ENCODE measurements at places on chromosomes 5 and 9.

GRCh38 chr9:7089406-7090193 lies 331.8 kb downstream of the KDM4C start:
- DNase-seq, result no peak

DNA sequence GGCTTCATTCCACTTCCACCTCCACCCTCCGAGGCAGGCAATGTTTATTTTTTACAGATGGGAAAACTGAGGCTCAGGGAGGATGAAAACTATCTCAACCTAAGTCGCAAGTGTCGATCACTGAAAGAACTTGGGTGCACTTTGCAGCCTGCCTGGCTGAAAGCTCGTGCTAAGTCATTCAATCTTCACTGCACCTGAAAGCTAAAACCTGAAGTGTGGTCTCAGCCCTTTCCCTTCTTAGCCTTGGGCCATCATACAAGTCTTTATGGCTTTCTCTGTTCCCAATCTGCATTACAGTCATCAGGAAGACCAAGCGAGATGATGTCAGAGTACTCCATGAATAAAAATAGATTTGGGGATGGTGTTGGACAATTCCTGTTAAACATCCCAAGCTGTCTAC lies 1.0 kb upstream of the TNFSF8 start:
- no peak for DNase-seq

GRCh38 chr5:10662083-10662482 lies 98.2 kb downstream of the ANKRD33B start:
- DNase-seq, result no peak

- no peak for DNase-seq
Observed at GRCh38 chr9:134229466-134230091, 65.2 kb upstream of the RNU6ATAC start.

GRCh38 chr5:157236423-157236822 lies 29.5 kb upstream of the CYFIP2 start:
- no peak for DNase-seq

DNA sequence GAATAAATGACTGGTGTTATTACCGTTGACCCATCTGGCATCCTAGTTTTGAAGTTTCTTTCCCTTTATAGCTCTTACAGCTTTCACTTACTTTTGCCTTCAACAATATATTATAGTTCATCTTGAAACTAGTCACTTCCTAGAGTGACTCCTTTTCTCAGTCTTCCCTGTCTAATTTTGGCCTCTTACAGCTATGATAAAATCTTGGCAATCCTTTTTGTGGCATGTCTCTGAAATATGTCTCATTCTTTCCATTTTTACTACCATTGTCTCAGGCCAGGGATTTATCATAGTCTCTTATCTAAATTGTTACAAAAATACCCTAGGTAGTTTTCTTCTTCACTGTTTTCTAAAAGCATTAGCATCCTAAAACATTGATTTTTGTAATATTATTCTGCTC lies 621.3 kb upstream of the ZNF608 start:
- no peak for DNase-seq

GRCh38 chr5:107056278-107056677 lies 614.5 kb downstream of the EFNA5 start:
- no peak for DNase-seq

DNA sequence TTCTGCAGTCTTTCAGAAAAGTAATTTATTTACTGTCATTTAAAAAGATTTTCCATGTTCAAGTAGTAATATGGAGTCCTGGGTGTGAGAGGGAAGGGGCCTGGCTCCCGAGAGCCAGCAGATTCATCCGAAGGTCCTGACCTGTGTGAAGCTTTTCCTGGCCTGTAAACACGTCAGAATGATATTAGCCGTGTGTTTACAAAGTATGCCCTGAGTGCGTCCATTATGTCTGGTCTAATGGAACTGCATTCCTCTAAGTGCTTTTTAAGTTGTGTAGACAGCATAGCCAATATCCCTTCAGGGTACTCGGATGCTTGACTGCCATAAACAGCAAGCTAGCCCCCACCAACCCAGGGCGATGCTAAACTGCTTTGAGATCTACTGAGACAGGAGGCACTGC lies 495.2 kb downstream of the AGTPBP1 start:
- no peak for DNase-seq

DNA sequence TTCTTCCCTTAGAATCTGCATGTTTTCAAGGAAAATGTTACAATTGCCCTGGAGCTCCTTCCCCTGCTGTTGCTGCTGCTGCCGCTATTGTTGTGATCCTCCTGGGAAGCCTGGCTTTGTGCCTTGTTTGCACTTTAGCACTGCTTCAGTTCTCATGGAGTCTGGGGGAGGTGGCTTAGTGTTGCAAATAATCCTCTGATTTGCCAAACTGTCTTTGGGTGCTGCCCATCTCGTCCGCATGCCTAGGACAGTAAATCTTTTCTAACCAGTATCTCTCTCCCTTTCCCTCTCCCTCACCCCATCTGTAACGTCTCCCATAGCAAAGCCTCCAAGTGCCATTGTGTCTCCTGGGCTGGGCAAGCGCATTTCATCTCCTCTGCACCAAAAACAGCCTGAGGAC lies 30.3 kb downstream of the FAM240B start:
- no peak for DNase-seq

GRCh38 chr9:133428617-133429101 lies 6.5 kb downstream of the ADAMTS13 start:
- DNase-seq, result no peak

DNA sequence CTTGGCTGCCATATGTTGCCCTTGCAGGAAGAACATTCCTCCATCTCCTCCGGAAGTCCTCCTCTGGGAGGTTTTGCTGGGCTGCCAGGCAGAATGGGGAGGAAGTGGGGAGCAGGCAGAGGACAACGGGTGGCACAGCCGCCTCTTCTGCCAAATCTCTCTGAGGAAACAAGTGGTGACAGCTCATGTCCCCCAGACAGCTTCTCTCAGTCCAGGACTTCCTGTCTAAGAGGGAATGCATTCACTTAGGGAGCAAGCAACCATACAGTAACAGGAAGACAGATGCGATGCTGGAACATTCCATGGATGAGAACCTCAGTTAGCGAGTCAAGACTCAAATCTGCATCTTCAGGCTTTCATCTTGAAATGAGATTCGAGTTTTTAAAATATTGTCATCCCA lies 701.0 kb downstream of the SEMA5A start:
- DNase-seq, result no peak

DNA sequence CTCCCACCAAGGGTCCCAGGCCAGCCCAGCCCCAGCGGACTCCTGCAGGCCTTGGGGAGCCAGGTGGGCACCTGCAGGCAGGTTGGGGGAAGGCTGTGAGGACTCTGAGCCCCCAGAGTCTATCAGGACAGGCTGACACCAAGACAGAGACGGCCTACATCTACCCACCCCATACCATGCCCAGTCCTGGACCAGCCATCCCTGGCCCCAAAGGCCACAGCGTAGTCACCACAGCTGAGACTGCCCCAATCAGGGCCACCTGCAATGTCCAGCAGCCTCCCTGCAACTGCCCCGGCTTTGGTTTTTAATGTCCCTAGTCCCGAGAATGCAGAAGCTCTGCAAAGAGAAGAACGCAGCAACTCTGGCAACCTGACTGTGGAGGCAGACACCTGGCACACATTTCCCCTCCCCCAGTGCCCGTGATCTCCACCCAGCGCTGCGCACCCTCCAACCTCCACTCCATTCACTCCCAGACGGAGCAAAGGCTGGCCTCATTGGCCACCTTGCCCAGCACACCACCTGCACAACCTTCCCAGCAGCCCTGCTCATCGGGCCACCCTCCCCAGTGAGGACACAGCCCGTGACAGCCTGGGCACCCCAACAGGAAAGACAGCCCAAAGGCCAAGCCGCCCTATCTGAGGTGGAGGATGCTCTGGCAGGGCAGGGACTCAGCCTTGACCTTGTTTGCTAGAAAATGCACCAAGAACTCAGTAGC lies 14.9 kb downstream of the ADAMTS2 start:
- no peak for DNase-seq

DNA sequence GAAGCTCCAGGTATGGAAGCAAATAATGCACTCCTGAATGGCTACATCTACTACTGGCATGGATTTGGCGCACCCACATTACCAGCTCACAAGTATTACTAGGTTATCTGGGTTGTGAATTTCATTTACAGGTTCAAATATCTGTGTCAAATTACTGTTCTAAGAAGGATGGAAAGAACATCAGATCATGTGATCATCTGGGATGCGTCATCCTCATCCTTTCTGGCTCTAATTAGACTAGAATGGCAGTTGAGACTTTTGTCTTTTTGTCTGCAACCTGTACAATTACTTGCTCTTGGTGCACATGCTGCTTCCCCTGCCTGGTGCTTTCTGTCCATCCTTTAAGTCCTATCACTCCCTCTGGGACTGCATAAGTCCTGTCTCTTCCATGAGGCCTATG lies 64.1 kb downstream of the PJA2 start:
- DNase-seq, result no peak

- no peak for DNase-seq
Observed at GRCh38 chr5:152995214-152995725, 495.2 kb upstream of the GRIA1 start.

- DNase-seq, result no peak
Observed at GRCh38 chr5:80151890-80152289, 104.0 kb downstream of the SERINC5 start.

DNA sequence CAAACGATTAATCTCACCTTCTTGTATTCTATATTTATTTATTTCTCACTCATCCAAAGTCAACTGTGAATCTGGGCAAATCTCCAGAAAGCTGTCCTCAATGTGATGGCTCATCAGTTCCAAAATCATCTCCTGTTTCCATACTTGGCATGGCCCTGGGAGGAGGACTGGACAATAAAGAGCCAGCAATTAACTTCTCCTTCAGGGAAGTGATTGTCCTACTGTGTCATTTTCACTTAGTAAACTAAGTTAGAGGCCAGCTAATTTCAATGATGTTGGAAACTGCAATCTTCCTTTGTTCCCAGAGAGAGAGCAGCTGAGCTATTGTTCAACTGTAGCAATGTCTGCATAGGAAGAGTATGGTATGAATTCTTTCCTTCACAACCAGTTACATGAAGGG lies 17.5 kb downstream of the CDH12 start:
- no peak for DNase-seq

DNA sequence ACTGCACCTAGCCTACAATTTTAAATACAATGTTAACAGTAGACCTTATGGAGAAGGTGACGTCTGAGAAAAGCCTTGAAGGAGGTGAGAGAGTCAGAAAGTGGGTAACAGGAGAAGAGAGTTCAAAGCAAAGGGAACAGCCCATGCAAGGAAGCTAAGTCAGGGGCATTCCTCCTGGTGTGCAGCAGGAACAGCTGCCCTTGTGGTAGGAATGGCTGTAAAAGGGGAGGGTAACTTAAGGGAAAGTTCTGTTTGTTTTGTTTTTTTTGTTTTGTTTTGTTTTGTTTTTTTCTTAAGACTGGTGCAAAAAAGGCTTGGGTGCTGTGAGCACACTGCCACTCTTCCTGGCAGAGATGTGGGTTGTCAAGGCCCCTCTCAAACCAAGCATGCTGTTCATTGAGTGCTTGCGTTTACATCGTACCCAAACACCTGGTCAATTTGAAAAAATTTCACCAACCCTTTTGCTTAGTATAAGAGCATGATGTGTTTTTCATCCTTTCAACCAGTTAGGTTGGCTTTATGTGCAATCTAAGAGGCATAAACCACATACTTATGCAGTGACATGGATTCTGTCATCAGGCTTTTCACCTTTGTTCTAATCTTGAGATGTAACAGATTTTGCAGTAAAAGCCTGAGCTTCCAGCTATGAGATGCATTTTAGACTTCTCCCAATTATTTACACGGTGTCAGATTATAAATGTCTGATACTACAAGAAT lies 279.7 kb downstream of the GLIS3 start:
- no peak for DNase-seq

- DNase-seq, result no peak
Observed at GRCh38 chr5:143657647-143658285, 154.2 kb upstream of the HMHB1 start.

DNA sequence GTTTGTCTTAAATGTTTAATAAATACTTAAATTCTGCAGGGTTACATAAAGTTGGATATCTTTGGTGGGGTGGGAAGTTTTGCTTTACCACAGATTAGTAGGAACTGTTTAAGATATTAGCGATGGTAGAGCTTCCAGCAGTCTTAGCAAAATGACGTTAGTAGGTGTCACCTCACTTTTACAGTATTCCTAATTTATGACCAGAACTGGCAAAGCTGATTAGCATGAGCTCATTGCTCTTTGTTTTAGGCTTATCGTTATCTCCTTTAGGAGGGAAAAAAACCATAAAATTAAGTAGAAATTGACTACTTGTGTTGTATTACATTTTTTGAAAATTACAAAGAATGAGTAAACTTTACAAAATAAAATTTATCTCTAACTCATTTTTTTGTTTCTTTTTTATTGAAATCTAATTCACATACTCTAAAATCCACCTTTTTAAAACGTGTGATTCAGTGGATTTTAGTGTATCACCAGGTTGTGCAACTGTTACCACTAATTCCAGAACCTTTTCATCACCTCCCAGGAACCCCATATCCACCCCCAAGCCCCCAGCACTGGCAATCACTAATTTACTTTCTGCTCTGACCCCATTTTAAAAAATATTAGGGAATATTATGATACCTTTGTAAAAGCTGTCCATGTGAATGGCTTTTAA lies 129.5 kb downstream of the TRIO start:
- DNase-seq, result no peak

DNA sequence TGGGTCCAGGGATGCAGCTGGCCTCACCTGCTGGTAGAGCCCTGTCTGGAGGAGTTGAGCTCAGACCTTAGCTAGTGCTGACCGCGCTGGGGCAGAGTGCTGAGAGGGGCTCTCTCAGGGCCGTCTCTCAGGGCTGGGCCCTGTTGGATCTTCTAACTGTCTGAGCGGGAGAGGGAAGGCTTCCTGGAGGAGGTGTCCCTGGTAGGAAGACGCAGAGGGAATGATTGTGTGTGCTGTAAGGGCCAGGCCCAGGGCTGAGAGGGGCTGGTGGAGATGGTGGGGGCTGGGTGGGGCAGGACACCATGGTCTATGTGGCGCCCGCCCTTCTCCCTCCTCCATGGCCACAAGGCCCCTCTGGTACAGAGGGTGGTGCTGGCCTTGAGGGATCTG lies 55.0 kb downstream of the RXRA start:
- no peak for DNase-seq

DNA sequence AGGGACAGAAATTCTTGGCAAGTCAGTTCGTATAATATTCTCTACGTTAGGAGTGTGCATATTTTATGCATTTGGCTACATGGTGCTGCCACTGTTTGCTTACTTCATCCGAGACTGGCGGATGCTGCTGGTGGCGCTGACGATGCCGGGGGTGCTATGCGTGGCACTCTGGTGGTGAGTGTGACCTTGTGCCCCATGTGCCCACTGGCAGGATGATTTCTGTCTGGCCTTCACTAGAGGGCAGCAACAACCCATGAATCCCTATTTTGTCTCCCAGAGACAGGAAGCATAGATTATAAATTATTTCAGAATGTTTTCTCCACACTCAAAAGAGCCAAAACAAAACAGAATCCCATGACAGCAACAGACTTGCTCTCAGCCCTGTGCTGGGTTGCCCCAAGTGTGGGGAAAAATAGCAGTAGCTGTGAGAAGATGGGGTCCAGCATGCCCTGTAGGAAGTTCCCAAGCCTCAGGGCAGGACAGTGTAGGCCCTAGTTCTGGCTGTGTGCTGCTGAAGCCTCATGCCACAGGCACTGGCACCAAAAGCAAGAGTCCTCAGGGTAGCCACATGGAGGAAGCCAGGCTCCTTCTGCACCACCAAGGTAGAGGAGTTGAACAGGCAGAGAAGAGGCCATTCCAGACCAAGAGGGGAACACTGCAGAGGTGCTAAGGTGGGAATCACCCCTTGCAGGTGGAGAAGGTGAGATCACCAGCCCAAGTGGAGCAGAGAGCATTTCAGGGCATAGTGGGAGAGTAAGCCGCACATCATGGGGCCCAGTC lies 16.0 kb downstream of the SLC22A5 start:
- no peak for DNase-seq

GRCh38 chr9:105278751-105279150 lies 34.3 kb downstream of the SLC44A1 start:
- no peak for DNase-seq
